HS-27A (cell line): ENCODE measurements at places on chromosomes 16 and 17.

GRCh38 chr17:75428543-75429469, 23.3 kb upstream of the GRB2 start:
- DNase-seq: no peak

DNA sequence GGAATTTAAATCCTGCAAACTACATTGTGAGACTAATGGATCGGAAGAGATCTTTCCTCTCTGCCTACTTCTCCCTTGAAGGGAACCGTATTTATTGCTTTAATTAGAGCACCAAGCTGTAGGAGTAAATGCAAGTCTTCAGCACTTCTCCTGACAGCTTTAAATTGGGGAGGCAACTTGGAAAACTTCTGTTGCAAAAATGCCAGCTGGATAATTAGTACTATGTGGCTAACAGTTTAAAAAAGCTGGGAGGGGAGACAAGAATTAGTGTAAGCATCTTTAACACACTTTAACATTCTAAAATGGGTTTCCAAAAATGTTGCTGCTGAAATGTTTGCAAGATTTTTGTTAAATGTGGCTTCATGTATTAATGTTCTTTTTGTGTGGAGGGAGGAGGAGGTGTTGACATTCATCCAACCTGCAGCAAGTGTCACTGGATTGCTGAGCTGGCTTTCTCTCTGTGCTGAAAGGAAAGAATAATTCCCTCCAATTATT, 108.5 kb downstream of the PCTP start:
- DNase-seq: no peak

GRCh38 chr17:47615766-47616424, 33.8 kb upstream of the KPNB1 start:
- peak; percentile 45 for DNase-seq

- DNase-seq: no peak
Measured at GRCh38 chr17:30894236-30894635, 11.8 kb downstream of the TEFM start.

GRCh38 chr16:20399185-20399584, 5.4 kb downstream of the PDILT start:
- DNase-seq: no peak

DNA sequence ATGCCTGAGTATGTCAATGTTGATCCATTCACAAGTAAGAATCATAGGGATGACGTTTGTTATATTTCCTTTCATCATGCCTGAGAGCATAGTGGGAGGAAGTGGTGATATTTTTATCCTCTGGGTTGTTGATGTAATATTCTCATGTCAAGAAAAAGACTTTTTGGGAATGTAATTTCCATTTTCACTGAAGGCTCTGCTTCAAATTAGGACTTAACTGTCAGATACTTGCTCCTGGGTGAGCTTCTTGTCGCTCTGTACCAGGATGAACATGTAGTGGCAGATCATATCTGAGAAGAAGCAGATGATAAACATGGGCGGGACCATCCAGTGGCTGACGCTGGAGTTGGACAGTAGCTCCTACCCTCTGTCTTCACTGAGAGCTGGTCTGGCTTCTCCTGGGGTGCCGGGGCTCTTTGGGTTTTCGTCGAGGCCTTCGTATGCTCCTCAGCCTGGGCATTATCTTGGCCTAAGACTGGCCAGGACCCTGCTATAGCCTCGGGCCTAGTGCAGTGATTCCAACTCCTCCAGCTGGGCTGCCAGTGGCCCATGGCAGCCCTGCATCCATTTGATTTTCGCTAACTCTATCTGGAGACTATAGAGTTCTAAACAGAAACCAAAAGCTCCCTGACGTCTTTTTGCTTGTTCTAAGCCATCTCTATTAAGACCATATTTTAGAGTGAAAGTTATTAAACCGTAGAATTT, 19.7 kb downstream of the CYB5B start:
- no peak for DNase-seq

DNA sequence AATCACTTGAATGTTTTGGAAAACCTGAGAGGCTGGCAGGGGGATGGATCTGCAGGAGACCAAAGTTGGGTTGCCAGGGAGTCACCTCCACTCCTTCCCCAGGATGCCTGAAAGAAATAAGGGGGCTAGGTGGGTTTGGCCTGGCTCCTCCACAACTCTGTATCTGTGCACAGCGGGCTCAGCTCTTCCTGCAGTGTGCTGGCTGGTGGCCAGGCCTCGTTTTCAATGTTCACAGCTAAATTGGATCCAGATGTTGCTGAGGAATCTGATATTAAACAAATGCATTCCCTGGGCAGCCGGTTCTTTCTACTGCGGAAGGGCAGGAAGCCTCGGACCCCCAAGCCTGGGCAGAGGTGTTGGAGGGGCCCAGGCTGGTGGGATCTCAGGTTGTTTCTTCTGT, 106.2 kb downstream of the N4BP1 start:
- DNase-seq: no peak

DNA sequence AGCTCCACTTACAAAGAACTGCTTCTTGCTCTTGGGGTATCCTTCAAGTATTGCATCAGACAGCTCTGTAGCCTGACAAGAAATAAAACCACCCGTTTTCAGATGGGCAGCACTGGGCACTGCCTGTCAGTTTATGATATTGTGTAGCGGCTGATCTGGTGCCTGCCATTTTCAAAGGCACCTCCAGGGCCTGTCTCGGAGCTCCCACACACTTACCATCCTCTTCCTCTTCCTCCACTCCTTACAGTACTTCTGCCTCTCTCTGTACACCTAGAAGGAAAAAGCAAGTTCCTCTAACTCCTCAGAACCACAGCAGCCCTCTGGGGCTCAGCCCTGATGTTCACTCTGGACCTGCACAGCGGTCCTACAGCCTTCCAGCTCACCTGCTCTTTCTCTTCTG, 4.4 kb downstream of the PSMC3IP start:
- DNase-seq: no peak

GRCh38 chr17:45722161-45722560, 62.0 kb upstream of the CRHR1 start:
- no peak for DNase-seq

DNA sequence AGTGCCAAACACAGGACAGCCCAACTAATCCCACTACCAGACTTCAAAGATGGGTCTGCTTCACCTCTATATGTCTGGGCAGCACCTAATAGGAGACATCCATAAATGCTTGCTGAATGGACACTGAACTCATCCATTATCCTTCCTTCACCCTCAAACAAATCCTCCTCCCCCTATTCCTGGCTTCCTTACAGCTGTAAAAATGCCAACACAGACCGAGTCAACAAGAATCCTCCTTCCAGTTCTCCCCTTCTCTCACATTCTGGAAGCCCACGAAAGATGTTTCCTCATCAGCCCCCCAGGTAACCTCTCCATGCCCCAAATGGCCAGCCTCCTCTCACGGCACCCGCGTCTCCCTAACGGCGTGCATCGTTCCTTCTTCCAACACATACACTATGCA, 12.3 kb downstream of the PELP1 start:
- DNase-seq: no peak

GRCh38 chr17:64278614-64279013, 15.6 kb upstream of the TEX2 start:
- DNase-seq: no peak

- no peak for DNase-seq
Measured at GRCh38 chr17:5980941-5981340, 89.2 kb upstream of the WSCD1 start.

- no peak for DNase-seq
Measured at GRCh38 chr17:79930062-79930876, 91.0 kb upstream of the CBX4 start.

DNA sequence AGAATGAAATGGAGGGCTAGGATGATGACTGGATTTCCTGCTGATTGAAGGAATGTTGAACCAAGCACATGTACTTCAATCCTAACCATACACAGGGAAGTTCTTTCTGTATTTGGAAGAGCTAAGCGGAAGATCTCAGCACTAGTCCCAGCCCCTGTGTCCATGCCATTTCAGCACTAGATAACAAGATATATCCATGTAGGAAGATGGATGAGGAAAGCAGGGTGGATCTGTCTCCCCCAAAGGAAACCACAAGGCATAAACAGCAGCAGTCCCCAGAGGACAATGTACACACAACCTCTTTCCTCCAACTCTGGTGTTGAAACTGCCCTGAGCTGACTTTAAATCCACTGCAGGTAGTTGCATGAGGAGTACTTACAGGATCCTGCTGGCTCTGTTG, 75.1 kb downstream of the GRIN2A start:
- DNase-seq: no peak

DNA sequence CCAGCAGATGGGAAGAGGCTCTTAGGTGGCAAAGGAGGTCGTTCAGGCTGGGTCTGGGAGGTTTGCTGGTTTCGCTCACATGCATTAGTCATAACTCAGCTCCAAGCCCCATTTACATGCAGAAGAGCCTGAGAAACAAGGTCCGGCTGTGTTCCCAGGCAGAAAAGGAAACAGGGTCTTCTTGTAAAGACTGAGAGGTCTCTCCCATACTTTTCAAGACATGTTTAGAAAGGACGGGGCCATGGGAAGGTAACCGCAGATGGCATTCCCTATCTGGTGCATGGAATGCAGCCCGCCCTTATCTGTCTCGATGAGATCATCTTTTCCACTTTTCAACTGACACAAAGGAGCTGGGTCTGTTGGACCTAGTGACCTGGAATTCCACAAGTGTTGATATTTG, 389.0 kb upstream of the CDH11 start:
- no peak for DNase-seq

- DNase-seq: no peak
Measured at GRCh38 chr16:89384282-89384681, 106.1 kb downstream of the ANKRD11 start.

DNA sequence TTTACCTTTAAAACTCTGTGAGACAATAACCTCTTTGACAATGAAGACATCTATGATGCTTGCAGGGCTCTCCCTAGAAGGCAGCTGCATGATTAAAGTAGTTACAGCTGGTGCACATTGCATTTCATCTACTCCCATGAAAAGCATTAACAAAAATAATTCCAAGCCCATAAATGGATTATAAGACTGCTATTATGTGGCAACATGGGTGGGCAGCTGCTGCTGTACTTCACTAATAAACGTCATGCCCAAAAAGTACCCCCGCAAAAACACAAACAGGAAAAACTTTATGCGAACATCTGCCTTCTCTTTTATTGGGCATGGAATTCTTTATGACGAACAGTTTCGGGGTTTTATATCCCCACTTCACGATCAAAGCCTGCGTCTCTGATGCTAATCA, 224.9 kb downstream of the CA10 start:
- DNase-seq: no peak

- no peak for DNase-seq
Measured at GRCh38 chr17:62096401-62096670, 31.3 kb upstream of the MED13 start.

DNA sequence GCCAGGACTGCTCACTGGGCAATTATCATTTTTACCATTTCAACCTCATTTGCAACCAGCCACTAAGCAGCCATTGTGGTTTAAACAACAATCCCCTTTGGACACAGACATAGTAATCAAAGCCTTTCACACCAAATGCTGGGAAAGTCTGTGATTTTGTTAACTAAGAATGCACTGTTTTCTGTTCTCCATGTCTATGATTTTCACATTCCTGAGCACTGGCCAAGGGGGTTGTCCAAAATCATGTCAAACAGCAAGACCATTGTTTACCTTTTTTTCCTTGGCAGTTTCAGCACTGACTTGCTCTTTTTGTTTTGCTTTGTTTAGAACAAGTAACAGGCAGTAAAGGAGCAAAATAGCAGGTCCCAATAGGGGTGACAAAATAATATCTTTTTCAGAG, 106.3 kb upstream of the SIAH1 start:
- DNase-seq: no peak

- no peak for DNase-seq
Measured at GRCh38 chr17:50150354-50151040, at the start of gene PPP1R9B. TSS of gene PPP1R9B (minus strand) at chr17:50150677. CDS start at chr17:50150513, 164 bp downstream.
